ENCODE measurements at places on chromosomes 11 and 22.

- DNase-seq, result no peak
Observed at GRCh38 chr11:120974965-120975364, 48.9 kb upstream of the TBCEL start.

DNA sequence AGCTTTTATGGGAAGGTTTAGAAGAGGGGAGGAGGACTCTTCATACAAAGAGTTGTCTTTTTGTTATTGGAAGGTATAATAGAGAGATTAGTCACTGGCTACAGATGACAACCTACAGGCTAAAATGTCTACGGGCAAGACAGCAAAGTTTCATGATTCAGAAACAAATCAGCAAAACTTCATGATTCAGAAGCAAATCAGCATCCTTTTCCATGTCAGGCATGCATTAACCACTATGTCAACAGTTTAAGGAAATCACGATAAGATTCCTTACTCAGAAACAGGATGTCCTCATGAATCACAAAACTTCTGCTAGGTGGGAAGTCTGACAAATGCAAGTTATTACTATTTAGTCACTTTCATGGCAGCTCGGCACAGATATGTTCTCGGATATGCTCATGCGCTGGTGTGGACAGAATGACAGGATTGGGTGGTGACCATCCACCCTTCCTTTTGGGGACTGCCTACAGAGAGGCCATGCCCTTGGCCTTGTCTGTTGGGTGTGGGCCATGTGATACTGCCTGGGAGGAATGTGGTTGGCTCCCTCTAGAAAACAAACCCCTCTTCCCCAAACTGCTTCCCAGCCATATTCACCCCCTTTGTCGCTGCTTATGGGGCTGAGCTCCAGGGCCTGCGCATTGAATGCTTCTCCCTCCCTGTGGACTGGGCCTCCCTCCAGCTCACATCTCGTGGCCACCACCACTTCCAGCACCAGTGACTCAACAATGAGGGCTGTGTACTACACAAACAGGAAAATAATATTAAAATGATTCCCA, 10.1 kb downstream of the C11orf91 start:
- DNase-seq, result no peak

GRCh38 chr11:31764766-31765165, 46.4 kb downstream of the PAX6 start:
- DNase-seq, result no peak

- DNase-seq, result no peak
Observed at GRCh38 chr11:110156503-110156902, 63.3 kb downstream of the ZC3H12C start.

DNA sequence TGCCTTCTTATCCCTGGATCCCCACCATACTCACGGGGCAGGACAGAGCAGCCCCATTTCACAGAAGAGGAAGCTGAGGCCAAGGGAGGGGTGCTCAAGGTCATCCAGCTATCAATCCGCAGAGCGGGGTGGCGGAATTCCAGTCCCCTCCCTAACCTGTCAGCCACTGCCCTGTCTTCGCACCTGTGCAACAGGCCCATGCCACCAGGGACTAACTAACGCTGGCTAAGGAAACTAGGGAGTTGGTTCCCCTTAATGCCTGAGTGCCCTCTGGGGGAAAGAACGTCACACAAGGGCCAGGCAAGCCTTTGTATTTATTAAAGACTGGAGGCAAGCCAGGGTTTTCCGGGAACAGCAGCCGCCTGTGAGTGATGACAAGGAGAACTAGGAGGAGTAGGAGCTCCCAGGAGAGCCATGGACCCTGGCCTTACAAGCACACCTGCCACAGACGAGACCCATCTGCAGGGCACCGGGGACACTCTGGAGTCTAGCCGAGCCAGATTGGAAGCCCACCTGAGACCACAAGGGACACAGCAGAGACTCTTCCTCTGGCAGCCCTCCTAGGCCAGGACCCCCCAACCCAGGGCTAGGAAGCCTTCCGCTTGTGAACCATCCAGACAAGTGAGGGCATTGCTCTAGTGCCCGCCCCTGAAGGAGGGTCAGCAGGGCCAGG, 64.4 kb downstream of the MYH9 start:
- DNase-seq, result no peak

GRCh38 chr22:23790819-23791737, 4.3 kb downstream of the SMARCB1 start:
- DNase-seq, result no peak

GRCh38 chr22:31969789-31970489, 25.6 kb downstream of the YWHAH start:
- DNase-seq, result no peak

GRCh38 chr11:33942954-33943353, 51.1 kb upstream of the LMO2 start:
- no peak for DNase-seq

All from cortex of kidney (tissue), 1 donor.